ENCODE measurements at places on chromosomes 12 and 14.
A peak's percentile ranks its signal among the peaks of the same experiment; 100 is the strongest.

GRCh38 chr14:105857826-105858675 lies 331.7 kb downstream of the TMEM121 start:
- peaks cover 35% of the 10 kb centered on the region for H3K4me1 ChIP-seq
- H3K27me3 ChIP-seq, result no peaks in the 10 kb centered on the region
- no peak for DNase-seq
- H3K36me3 ChIP-seq, result peaks cover 8% of the 10 kb centered on the region
- peak overlapping the region; percentile 46 for H3K27ac ChIP-seq

DNA sequence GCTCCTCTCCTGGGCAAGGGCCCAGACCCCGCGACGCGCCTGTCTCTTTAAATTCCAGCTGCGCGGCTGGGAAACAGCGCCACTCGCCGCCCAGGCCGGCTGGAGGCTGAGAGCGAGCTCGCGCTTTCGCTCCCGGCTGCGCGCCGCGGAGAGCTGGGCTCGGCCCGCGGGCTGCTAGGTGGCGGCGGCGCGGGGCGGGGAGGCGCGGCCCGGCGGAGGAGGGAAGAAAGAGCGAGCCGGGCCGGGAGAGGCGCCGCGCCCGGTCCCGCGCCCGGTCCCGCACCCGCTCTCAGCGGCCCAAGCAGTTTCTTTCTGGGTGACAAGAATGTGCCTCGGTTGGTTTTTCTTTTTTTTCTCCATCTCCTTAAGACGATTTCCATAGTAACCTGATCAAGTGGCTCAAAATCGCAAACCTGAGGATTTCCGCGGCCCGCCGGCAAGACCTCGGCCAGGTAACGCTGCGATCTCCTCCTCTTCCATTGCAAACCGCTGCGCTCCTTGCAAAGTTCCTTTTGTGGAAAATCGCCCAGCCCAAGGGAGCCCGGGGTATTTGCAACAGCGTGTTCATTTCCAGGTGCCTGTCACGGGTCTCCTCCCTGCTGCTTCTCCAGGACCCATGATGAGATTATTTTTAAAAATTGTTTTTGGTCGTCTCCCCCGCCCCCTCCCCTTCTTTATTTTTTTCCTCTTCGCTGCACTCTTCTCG lies 259.5 kb upstream of the E2F7 start:
- H3K4me1 ChIP-seq, result peaks cover 13% of the 10 kb centered on the region
- no peak overlapping the region for H3K27ac ChIP-seq
- DNase-seq, result peak; percentile 23
- peak overlapping the region; percentile 63 for H3K4me3 ChIP-seq
- peaks cover 54% of the 10 kb centered on the region for H3K27me3 ChIP-seq
- peaks cover 3% of the 10 kb centered on the region for H3K36me3 ChIP-seq

DNA sequence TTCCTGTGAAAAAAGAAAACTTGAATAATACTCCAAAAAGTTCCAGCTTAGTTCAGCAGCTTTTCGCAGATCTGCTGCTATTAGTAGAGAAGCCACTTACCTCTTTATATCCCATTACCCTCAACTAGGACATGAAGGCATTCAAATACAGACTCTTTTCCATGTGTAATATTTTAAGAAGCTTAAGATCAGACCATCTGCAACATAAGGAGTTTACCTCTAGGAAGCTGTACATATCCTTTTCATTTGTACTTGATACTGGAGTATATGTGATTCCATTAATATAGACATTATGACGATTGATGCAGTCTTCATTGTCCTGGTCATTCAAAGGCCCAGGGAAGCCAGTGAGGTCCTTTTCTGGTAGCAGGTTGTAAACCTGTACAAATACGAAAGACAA lies 20.4 kb downstream of the A2M start:
- no peak overlapping the region for H3K4me3 ChIP-seq
- no peak for DNase-seq
- H3K36me3 ChIP-seq, result no peaks in the 10 kb centered on the region
- no peaks in the 10 kb centered on the region for H3K27me3 ChIP-seq
- no peak overlapping the region for H3K27ac ChIP-seq

DNA sequence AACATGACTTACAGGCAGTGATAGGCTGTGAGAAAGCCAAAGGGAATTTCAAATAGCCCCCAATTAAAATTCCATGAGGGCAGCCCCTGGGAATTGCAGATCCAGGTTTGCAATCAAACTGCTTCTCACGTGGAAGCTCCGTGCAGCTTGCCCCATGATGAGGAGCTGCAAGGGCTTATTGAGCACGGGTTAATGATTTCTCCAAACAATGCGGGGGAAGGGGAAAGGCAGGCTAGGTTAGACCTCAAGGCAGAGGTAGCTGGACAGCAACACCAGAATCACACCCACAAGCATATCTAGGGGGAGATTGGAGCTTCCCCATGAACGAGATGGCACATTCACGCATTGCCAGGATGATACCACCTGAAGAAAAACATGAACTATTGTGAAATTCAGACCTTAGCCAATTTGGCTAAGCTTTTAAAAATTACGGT lies 5.0 kb upstream of the DUSP6 start:
- no peak overlapping the region for H3K4me3 ChIP-seq
- H3K36me3 ChIP-seq, result no peaks in the 10 kb centered on the region
- peaks cover 4% of the 10 kb centered on the region for H3K27me3 ChIP-seq
- H3K27ac ChIP-seq, result no peak overlapping the region
- H3K4me1 ChIP-seq, result peaks cover 27% of the 10 kb centered on the region

GRCh38 chr14:28678887-28679286 lies 87.7 kb upstream of the FOXG1 start:
- no peak for DNase-seq
- no peak overlapping the region for H3K27ac ChIP-seq
- no peak overlapping the region for H3K4me3 ChIP-seq
- H3K4me1 ChIP-seq, result no peaks in the 10 kb centered on the region

DNA sequence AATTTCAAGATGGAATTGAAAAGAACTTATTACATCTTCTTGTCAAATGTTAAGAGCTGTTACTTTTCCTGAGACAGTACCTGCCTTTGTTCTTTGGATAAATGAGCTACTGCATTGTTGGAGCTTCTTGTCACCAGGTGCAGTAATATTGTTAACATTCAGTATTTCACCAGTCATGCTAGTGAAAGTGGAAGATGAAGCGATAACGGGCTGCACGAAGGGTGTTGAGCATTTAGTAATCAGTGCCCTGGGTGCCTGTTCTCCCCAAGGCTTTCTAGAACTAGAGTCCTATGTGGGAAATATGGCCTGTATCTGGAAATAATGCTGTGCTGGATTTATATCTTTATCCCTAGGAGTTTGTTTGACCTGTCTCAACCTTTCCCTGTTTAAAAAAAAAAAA lies 83.2 kb downstream of the PPP2R5C start:
- H3K27ac ChIP-seq, result peak overlapping the region; percentile 17
- H3K27me3 ChIP-seq, result no peaks in the 10 kb centered on the region
- DNase-seq, result no peak
- H3K4me1 ChIP-seq, result peaks cover 90% of the 10 kb centered on the region
- no peak overlapping the region for H3K4me3 ChIP-seq

DNA sequence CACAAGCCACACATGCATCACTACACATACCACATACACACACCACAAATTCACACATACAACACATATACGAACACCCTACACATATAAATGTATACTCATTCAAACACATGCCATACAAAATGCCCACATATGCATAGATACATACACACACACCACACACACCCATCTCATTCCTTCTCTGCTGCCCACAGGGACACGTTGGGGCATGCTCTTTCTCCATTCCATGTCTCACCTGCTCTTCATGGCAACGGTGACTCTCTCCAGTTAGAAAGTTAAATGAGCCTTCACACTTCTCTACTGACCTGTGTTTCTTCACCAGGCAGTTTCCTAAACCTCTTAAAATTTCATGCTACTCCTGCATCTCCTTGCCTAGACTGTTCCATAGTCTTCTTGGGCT lies 1194.8 kb downstream of the BCL11B start:
- no peak for DNase-seq
- peaks cover 2% of the 10 kb centered on the region for H3K27me3 ChIP-seq
- no peaks in the 10 kb centered on the region for H3K36me3 ChIP-seq
- no peak overlapping the region for H3K4me3 ChIP-seq
- no peak overlapping the region for H3K27ac ChIP-seq
- H3K4me1 ChIP-seq, result no peaks in the 10 kb centered on the region

GRCh38 chr12:54017027-54017788 lies 8.4 kb downstream of the HOXC8 start:
- DNase-seq, result no peak
- peaks cover 79% of the 10 kb centered on the region for H3K27me3 ChIP-seq
- no peaks in the 10 kb centered on the region for H3K36me3 ChIP-seq
- H3K27ac ChIP-seq, result no peak overlapping the region
- H3K4me3 ChIP-seq, result peak overlapping the region; percentile 79

Data from activated naive CD8-positive, alpha-beta T cell treated with anti-CD3 and anti-CD28 coated beads, Interleukin-2, amount 50 U/mL, for 24 hours (primary cell).